ENCODE measurements at places on chromosomes 7 and 10.

- DNase-seq: no peak
Observed at GRCh38 chr7:3117488-3118231, 74.0 kb upstream of the CARD11 start.

- no peak for DNase-seq
Observed at GRCh38 chr10:6230315-6230714, 27.6 kb downstream of the PFKFB3 start.

DNA sequence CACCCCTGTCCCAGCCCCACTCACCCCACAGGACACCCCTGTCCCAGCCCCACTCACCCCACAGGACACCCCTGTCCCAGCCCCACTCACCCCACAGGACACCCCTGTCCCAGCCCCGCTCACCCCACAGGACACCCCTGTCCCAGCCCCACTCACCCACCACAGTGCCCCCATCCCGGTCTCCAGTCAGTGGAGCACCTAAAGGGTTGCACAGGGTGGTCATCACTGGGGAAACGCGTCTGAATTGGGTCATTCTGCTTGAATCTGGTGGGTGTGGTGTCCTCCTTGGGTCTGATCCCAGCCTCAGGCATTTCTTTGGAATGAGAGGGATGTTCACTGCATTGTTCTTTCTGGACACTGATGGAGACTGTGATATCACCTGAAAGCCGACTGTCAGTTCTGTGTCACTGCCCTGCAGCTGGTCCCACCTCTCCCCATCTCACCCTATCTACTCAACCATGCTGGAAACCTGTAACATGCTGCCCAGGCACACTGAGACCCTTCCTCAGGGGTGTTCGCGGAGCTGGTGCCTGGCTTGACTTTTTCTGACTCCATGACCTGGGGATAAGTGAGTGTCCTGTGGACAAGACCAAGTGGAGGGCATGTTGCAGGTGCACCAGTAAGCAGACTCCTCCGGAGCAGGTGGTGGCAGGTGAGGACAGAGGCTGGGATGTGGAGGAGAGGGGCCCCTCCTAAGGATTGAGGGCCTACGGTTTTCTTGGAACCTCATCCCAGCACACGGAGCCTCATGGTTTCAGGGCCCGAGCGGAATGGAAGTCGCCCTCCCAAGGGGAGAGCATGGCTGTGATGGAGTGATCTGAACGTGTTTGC is 262.5 kb upstream of the PPP2R2D start:
- DNase-seq: no peak

DNA sequence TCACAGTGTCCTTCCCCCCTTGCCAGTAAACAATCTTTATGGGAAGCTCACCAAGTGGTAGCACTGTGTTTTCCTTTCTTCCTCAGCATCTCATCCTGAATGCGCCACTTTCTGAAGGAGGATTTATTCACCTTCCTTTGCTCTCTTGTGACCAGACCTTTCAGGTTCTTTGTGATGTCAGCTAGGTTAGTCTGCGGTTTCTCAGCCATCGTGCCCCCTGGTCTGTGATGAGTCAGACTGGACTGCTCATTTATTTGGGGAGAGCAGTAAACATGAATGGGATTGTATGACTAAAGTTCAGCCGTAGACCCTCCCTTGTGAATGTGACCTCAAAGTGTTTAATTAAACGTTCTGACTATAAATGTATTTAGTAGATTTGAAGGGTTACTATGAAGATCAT is 235.1 kb upstream of the CELF2 start:
- DNase-seq: peak; percentile 74

DNA sequence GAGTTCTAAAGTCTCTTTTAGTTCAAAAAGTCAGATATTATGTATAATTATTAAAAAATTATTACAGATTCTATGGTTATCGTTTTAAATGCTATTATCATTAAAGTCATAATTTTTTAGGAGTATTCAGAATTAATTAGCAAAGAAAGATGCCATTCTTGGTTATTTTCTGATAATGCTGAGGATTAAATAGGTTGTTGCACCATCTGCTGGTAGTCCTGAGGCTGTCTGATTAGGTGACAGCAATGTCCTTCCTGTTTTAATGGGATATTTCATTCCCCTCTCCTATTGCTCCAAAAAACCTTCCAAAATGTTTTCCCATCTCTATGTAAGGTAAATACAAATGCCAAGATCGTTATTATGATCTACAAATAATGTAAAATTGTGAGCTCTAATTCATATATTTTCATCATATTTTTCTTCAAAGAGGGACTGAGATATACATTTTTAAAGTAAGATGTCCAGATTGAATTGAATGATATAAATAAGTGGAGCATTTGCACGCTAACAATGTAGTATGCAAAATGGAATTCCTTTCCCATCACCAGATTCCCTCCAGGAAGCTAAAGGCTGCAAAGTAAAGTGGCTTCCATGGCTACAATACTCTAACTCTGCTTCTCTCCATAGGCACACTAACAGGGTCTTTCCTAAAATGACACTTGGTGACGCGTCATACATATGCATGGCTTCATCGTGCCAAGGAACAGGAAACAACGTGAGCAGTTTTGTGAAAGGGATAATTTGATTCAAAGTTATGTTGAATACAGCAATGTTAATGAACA is 58.8 kb upstream of the AKR1E2 start:
- DNase-seq: peak; percentile 58

GRCh38 chr10:27020243-27020642 is 80.1 kb downstream of the ANKRD26 start:
- DNase-seq: no peak

GRCh38 chr7:28382144-28382543 is 30.2 kb upstream of the CREB5 start:
- no peak for DNase-seq

GRCh38 chr10:132939957-132940790 is 2.2 kb downstream of the CFAP46 start:
- peak; percentile 50 for DNase-seq

DNA sequence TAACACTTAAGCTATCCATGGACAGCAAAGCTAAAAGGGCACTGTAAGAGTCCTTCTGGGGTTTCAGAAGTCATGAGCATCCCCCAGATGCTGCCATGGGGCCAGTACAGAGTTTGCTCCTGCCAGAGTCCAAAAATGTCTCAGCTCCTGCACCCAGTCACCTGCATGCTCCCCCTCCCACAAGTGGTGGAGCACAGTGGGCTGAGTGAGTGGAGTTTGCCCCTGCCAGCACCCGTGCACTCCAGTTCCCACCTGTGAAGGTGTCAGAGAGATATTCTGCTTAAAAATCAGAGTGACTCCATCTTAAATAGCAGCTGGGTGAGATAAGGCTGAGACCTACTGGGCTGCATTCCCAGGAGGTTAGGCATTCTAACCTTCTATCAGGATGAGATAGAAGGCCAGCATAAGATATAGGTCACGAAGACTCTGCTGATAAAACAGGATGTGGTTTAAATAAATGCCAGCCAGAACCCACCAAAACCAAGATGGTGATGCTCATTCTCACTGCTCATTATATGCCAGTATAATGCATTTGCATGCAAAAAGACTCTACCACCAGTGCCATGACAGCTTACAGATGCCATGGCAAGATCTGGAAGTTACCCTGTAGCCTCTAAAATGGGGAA is 140.1 kb upstream of the ZNF92 start:
- peak; percentile 12 for DNase-seq
